ENCODE measurements at places on chromosomes 3 and 15.

DNA sequence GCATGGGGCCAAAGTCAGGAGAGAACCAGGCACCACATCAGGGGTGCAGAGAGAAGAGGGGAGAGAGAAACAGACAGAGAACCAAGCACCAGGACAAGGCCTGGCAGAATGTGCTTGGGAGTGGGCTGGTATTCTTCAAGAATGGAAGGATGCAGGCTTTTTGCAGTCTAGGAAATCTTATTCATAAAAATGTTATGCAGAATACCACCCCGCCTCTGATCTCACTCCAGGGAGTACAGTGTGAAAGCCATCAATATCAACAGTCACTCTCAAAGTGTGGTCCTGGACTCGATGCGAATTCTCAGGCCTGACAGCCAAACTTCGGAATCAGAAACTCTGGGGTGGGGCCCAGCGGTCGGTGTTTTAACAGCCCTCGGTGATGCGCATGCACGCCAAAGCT, 16.9 kb downstream of the NTRK3 start:
- no peak for DNase-seq

- no peak for DNase-seq
These were observed 1.9 kb upstream of the ROPN1 start for GRCh38 chr3:123993818-123994217.

DNA sequence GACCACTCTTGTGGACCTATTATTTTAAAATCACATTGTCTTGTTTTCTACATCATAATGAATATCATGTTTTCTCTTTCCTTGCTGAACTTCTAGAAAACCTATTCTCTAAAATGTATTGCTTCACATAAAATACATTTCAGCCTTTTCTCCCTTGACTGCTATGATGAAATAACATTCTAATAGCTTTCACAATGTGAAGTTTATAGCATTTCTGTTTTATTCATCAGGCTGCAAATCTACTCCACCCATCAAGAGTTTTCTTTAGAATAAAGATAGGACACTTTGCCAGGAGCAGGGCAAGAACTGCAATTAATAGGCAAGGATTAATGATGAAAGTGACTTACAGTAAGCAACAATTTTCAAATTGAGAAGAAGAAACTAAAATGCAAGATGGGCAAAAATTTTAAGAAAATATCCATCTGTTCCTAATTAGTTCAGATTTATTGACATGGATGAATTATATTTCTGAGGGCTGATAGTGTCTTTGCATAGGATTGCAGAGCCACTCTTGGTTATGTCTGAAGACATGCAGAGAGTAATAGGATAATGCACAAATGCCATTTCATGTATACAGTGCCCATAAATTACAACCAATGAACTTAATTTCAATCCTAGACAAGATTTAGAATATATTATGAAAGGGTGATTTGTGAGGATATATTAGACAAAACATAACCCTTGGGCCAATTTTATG, 21.7 kb downstream of the LEKR1 start:
- DNase-seq: no peak

DNA sequence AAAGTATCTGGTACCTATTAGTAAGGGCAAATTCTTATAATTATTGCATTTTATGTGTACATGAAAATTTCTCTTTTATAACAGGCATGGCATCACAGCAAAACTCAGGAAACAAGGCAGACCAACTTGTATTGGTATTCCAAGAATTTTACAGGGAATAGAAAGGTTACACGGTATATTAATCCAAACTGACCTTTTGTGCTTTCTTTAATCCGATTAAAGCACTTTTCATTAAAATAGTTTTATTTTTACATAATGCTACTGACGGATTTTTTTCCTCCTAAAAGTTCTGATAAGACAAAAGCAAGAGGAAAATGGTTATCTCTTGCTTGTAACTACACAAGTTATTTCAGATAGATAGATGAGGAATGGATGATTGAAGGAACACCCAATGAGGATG, 137.0 kb upstream of the SLCO3A1 start:
- DNase-seq: no peak

DNA sequence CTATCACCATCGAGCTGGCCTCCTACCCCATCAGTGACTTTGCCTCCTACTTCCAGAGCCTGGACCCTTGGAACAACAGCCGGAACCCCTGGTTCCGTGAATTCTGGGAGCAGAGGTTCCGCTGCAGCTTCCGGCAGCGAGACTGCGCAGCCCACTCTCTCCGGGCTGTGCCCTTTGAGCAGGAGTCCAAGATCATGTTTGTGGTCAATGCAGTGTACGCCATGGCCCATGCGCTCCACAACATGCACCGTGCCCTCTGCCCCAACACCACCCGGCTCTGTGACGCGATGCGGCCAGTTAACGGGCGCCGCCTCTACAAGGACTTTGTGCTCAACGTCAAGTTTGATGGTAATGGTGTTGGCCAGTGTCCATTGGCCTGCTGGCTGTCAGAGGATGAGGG, 6.1 kb downstream of the GRM2 start:
- no peak for DNase-seq

DNA sequence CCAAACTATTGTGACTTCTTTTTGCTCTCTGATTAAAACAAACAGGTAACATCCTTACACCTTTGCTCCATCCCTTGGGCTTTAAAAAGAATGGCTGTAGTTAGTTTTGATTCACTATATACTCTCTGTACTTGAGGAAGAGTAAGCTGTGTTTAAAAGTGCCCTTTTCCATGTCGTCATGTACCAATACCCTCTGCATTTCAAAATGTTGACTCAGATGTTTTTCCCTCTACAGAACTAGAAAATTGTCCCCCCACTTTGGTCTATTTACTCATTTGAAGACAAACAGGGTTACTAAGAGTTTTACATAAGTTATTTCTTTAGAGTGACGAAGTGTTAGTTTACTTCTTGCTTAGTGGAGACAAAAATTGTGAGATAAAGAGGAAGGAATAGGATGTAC, 62.7 kb downstream of the TASOR start:
- DNase-seq: peak; percentile 64

DNA sequence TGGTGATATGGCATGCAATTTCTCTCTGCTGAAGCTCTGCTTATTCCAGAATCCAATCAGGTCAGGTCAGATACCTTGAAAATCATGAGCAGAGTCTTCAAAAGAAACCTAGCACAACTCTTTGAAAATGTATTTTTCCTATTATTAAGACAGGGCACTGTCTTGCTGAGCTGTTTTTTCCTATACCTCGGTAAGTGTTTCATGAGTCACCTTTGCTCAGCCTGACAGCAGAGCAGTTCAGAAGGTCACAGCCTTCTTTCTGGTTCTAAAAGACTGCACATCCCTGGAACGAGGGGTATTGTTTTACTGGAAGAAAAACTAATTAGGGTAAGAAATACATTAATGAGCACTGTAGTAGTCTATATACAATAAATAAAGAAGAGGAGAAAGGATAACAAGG, 422.0 kb downstream of the SOX2 start:
- no peak for DNase-seq

- DNase-seq: no peak
These were observed 9.1 kb upstream of the SYN2 start for GRCh38 chr3:11995120-11995519.

GRCh38 chr3:106339551-106339950, 470.7 kb upstream of the CBLB start:
- peak; percentile 5 for DNase-seq

DNA sequence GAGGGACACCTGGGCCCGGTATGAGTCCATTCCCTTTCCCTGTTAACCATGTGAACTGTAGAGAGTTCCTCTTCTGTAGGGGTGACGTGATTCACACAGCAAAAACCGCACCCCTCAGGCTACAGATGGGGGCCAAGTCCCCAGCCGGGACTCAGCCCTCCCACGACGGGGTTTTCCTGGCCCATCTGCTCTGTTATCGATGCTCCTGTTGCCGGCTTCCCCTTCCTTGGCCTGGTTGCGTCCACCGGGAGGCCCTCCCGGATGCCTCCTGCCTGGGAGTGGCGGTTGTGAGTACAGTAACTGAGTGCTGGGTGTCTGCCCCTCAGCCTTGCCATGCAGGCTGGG, 817 bp upstream of the PLXNA1 start:
- DNase-seq: peak; percentile 10

GRCh38 chr3:159429702-159430101, 558.9 kb upstream of the IL12A start:
- DNase-seq: no peak

DNA sequence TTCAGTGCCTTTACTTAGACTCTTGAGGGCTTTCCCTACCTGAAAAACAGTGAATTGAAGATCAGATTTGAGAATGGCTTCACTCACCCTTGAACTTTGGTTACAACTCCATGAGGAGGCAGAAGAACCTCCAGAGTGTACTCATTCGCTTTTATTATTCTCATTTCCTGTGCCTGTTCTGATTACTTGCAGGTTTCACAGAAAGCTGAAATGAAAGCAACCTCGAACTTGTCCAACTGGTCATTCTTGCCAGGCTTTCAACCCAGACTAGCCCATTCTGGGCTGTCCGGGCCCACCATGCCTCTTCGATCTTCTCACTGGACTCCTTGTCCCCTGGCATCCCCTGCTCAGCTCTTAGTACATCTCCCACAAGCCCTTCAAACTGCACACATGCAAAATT, 20.2 kb upstream of the THUMPD3 start:
- no peak for DNase-seq

GRCh38 chr3:29643034-29643425, 362.2 kb downstream of the RBMS3 start:
- no peak for DNase-seq

GRCh38 chr15:45116482-45117307, 2.6 kb downstream of the DUOXA2 start:
- no peak for DNase-seq

GRCh38 chr15:31077181-31077580, 24.3 kb downstream of the TRPM1 start:
- no peak for DNase-seq

- no peak for DNase-seq
These were observed 827.4 kb downstream of the SI start for GRCh38 chr3:164250923-164251322.

GRCh38 chr3:128144512-128145187, 8.6 kb upstream of the EEFSEC start:
- DNase-seq: no peak

DNA sequence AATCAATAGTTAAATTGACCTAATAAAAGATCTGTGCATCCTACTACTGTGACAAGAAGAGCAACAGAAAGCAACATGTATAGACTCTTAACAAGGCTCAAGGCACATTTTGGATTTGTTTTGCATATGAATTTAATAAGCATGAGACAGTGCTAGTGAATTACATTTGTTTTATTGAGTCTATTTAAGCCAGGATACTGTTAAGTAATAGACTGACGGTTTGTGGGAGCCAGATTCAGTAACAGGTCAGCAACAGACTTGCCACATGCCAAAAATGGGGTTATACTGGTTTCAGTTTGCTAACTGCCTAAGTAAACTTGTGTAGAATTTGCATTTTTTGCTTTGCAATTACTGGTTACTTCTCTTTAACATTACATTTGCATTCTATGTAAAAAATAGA, 54.0 kb downstream of the MBNL1 start:
- peak; percentile 43 for DNase-seq

- no peak for DNase-seq
These were observed 13.8 kb downstream of the SIN3A start for GRCh38 chr15:75437721-75438120.

- peak; percentile 2 for DNase-seq
These were observed 218.5 kb upstream of the CMC1 start for GRCh38 chr3:28022916-28023315.

DNA sequence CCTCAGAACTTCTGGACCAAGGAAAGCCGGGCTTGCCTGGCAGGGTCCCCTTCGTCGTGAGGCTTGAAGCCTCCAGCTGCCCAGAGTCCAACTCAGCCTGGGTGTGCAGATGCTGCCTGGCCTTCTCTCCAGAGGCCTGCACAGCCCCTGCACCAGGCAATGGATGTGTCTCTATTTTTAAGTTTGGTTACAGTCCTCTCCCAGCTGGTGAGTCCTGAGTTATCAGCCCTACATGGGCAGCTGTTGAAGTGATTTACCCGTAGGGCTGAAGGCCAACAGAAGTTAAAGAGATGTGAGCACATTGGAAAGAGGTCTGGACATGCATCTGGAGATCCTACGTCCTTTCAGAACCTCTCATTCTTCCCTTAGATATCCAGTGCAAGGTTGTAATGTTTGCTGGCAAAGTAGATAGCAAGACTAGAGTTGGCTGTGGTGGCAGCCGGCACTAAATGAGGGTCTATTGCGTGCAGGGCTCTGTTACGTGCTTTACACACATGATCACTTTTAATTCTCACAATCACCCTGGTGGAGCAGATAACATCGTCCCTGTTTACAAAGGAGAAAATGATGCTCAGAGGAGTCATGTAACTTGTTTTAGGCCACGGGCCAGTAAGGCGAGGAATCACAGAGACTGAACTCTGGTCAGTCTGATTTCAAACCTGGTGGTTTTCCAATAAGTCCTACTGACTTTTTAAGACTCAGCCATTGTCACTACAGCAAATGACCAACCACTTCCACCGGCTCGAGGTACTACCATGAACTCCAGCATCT, 9.9 kb downstream of the FYCO1 start:
- no peak for DNase-seq

DNA sequence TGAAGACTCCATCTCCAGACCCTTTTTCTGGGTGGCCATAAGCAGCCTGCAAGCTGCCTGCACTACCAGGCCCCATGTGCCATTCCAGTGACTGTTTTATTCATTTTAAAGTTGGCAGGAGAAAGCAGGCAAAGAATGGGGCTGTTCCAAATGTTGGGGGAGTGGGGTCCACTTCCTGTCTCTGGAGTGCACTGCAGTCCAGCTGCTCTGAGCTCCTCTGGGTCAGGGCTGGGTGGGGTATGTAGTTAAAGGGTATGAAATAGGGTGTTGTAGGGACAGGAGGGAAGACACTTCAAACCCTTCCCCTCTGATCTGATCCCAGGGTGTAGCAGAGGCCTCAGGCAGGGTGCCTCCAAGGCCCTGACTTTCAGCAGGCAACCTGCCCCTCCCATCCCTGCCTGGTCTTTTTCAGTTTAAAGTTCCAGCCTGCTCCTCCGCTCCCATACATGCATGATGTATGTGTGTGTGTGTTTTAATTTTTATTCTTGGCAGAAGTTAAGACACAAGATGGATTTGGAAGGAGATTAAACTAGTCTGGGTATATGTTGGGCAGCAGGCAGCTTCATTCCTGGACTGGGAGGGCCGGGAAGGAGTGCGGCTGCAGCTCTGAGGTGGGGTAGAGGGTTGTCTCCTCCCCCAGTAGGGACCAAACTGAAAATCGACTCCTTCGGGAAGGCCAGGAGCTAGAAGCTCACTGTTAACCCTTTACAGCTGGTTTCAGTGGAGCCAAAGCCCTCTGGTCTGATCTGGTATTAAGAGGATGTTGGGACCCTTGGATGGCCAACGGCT, 17.3 kb downstream of the BOC start:
- no peak for DNase-seq

DNA sequence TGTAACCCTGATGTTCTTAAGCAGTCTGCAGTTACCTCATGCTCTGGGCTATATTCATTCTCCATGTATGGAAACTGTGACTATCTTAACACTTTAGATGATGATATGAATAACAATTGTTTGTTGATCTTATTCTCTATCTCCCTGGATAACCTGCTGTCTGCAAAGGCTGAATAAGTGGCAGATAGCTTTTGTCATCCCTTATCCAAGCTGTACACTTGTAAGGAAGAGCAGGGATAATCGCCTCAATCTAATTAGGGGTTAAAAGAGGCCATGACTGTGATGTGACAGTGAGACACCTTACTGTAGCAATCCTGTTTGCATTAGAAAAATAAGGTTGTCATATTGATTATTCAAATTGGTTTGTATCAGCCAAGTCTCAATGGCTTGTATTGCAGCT, 123.9 kb downstream of the RSRC1 start:
- DNase-seq: no peak

GRCh38 chr3:55434789-55435188, 52.3 kb downstream of the WNT5A start:
- DNase-seq: peak; percentile 51

- DNase-seq: peak; percentile 78
These were observed 101.1 kb upstream of the THRB start for GRCh38 chr3:24595796-24596195.
